Activated T-helper 1 cell treated with anti-CD3 and anti-CD28 coated beads, Interleukin-2, amount 50 U/mL, for 16 hours (primary cell): ENCODE measurements at places on chromosomes 12 and 14.

GRCh38 chr12:3055704-3056467 lies 21.3 kb upstream of the TSPAN9 start:
- no peak for DNase-seq

- no peak for DNase-seq
Observed at GRCh38 chr12:78331753-78332152, 501.1 kb downstream of the NAV3 start.

GRCh38 chr12:124326871-124327270 lies 32.0 kb downstream of the RFLNA start:
- DNase-seq: no peak

DNA sequence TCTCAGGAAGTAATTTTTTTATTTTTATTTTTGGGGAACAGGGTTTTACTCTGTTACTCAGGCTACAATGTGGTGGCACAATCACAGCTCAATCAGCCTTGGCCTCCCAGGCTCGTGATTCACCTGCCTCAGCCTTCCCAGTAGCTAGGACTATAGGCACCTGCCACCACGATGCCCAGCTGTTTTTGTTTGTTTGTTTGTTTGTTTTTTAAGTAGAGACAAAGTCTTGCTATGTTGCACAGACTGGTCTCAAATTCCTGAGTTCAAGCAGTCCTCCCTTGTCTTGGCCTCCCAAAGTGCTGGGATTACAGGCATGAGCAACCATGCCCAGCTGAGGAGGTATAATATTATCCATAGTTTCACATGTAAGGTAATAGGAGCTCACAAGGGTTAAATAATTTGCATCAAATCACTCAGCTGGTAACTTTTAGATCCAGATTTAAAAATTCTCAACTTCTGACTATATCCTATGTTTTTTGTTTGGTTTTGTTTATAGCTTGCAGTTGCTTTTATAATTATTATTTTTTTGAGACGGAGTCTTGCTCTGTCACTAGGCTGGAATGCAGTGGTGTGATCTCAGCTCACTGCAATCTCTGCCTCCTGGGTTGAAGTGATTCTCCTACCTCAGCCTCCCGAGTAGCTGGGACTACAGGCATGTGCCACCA lies 629.3 kb downstream of the DIO2 start:
- DNase-seq: no peak

- DNase-seq: no peak
Observed at GRCh38 chr14:67010602-67011001, 178.6 kb upstream of the GARIN2 start.

DNA sequence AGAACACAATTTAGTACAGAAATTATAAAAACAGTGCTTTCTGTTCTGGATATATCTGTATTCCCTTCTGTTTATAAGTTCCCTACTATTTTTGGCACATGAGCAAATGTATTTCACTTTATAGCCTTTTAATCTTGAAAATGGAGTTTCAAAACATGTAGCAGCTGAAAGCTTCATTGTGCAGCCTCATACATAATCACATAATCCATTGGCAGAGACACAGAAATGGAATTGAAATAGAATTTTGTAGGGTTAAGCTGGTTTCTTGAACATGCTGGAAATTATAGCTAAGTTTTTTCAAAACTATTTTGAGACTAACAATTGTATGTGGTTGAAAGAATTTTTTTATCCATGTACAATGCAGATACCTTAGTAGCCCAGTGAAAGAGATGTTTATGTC lies 614.3 kb upstream of the MDGA2 start:
- DNase-seq: no peak

DNA sequence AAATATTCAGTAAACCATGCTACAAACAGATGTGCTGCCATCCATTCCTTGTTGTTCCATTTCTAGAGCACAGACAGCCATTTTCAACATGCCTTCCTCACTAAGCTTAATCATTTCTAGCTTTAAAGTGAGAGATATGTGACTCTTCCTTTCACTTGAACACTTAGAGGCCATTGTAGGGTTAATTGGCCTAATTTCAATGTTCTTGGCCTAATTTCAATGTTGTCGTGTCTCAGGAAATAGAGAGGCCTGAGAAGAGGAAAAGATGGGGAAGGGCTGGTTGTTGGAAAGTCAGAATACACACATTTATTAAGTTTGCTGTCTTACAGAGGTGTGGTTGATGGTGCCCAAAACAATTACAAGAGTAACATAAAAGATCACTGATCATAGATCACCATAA lies 435.1 kb downstream of the ZFP36L1 start:
- DNase-seq: no peak

DNA sequence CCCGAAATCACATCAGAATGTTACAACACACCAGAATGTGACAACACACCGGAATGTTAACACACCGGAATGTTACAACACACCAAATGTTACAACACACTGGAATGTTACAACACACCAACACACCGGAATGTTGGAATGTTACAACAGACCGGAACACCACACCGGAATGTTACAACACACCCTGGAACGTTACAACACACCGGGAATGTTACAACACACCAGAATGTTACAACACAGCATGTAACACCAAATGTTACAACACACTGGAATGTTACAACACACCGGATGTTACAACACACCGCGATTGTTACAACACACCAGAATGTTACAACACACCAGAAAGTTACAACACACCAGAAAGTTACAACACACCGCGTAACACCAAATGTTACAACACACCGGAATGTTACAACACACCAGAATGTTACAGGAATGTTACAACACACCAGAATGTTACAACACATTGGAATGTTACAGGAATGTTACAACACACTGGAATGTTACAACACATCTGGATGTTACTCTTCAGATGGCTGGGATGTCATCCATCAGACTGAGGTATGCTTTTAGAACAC lies 21.1 kb downstream of the CHFR start:
- DNase-seq: no peak

DNA sequence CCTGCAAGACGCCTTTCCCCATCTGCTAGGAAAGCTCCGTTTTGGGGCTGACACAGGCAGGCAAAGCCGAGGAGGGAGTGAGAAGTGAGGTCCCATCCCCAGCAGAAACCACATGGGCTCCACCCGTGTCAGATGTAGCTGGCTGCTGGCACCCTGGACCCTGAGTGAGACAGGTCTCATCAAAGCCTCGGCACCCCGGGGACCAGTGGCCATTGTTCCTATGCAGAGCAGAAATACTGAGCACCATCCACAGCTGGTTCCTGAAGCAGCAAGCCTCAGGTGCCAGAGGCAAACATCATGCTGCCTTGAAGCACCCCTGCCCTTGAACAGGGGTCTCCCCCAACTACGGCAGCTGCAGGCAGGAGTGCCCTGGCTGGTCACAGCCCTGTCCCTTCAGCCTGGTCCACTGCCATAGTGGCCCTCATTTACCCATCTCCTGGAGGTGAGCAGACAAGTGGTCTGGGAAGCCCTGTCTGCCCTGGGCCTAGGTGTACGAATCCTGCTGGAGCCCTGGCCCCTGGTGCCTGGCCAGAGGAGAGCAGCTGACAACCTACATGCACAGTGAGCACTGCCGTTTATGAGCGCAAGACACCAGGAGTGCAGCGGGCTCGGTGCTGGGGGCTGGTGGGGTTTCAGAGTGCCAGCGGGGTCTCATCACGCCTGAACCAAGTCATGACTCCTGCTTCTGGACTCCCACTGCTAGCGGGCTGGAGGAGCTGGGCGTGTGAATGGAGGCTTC lies 289.8 kb upstream of the RTL1 start:
- no peak for DNase-seq

DNA sequence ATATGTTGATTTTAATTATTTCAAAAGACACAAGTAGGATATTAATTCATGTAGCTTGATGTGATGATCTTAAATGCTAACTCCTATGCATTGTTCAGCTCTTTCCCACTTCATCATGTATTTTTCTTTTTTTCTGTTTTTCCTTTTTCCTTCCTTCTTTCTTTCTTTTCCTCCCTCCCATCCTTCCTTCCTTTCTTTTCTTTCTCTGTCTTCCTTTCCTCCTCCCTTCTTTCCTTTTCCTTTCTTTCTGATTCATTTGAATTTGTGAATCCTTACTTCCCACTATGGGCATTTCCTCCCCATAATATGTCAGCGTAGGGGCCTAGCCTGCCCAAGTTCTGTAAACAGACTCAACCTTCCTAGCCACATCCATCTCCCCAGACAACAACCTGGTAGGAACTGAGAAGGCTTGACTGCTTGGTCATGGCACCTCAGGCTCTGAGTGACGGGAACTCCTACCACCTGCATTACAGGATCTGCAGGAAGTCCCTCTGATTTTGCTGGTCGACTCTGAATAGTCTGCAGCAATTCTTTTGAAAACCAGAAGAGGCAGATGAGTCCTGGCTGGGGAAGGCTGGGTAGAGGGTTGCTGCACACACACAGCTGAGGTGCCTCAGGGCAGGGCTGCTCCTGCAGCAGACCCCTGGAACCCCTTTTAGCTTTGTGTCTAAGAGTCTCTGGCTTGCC lies 33.4 kb upstream of the BHLHE41 start:
- DNase-seq: no peak

DNA sequence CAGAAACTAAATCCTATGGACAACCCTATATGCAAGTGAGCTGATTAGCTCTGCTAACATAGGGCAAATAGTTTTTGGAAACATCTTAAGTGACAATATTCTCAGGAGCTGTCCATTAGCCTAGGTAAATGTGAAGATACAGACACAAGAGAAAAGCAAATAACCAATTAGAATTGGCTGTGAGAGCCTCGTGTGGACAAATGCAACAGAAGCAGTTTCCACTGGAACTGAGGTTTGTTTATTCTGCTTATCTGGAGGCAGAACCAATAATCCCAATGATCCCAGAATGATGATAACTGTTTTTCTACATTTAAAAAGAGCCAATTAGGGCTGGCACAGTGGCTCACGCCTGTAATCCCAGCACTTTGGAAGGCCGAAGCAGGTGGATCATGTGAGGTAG lies 43.2 kb upstream of the YAF2 start:
- DNase-seq: no peak

DNA sequence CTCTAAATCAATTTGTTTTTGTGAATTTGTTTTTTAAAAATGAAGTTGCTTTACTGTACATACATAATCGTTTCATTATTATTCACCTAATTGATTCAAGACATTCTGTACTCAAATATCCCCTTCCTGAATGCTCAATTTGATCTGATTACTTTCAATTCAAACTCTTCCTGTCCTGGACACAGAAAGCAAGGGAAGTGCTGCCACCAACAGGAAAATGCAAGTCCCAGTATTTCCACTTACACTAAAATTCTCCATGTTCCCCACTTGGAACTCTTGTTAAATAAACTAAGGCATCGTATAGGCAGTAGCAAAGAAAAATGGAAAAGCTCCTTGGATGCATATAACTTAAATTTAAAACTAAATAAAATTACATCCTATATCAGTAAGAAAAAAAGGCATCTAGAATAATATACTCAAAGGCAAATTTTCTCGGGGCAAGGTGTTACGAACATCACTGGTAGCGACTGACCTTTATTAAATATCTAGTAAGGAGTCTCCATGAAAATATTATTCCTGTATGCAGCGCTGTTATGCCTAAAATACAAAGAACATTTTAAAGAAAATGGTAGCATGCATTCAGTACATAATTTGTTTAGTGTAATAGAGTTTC lies 72.0 kb upstream of the DBX2 start:
- DNase-seq: no peak

DNA sequence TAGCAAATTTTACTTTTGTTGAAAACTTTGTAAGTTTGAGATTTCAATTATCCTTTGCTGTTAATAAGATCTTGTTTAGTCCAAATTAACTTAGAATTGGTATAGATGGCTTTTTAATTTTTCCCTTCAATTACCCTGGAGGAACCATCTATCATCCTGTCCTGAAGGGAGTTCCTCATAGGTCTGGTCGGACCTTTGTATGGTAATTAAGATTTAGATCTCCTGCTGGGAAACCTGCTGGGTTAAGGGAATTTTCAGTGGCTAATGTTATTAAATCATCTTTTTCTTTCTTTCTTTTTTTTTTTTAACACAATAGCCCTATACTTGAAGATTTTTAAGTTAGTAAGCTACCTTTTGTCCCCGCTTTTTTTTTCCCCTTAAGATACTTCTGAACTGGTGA lies 63.0 kb upstream of the PRMT8 start:
- DNase-seq: no peak

GRCh38 chr12:28872654-28873268 lies 276.3 kb upstream of the FAR2 start:
- DNase-seq: no peak

DNA sequence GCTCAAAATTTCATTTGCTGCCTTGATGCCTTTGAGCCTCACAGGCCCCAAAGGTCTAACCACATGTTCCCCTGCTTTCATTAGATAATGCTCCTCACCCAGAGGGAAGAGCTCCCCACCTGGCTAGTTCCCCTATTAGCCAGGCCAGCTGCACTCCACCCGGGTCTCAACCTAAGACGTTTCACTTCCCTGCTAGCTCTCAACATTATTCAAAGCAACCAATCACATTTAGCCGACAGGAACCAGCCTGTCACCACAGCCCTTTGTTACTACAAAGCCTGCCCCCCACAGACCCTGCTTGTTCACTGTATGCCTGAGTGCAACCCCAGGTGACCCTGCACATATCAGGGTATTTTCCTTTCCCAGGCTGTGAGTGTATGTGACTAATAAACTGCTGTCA lies 78.6 kb downstream of the SLC15A5 start:
- DNase-seq: no peak

DNA sequence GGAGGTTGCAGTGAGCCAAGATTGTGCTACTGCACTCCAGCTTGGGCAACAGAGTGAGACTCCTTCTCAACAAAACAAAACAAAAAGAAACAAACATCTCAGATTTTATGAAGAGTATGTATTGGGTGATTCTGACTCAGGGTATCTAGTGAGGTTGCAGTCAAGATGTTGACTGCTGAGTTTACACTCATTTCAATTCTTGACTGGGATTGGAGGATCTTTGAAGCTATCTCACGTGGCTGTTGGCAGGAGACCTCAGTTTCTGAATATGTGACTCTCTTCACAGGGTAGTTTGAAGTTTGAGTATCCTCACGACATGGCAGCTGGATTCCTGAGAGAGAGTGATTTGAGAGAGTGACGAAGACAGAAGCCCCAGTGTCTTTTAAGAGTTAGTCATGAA lies 29.4 kb downstream of the ERC1 start:
- no peak for DNase-seq

DNA sequence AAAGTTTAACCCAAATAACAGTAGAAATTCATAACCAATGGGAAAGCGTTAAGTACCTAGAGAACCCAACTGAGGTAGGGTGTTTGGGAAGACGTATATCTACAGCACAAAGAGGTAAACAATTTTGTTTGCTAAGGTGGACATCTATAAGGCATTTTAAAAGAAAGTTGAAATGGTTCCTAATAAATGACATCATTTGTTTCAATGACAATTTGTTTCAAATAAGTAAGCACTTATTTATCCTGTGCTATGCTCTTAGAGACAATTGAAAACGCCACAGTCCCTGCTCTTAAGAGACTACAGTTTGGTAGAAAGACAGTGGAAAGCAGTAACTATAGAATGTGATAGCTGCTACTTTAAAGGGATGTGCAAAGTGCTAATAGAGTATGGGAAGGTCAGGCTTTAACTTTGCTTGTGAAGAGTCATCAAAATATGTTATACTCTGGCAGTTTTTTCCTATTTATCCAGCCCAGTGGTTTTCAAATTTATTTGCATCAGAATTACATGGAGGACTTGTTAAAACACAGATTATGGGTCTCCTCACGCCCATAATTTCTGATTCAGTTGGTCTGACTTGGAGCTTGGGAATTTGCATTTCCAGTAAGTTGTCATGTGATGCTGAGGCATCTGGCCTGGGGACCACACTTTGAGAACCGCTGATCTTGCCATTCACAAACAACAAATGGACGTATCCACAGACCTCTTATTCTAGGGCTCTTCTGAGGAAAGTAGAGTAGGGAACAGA lies 19.6 kb upstream of the SMCO2 start:
- no peak for DNase-seq

GRCh38 chr12:32274665-32275064 lies 124.7 kb upstream of the FGD4 start:
- no peak for DNase-seq
